ENCODE measurements at places on chromosomes 6 and 20.

GRCh38 chr6:24935366-24936152 is at the start of gene RIPOR2:
Gene RIPOR2 (minus strand): TSS chr6:24935960. CDS start chr6:24935898, 62 bp downstream.
- DNase-seq = peak; percentile 53

DNA sequence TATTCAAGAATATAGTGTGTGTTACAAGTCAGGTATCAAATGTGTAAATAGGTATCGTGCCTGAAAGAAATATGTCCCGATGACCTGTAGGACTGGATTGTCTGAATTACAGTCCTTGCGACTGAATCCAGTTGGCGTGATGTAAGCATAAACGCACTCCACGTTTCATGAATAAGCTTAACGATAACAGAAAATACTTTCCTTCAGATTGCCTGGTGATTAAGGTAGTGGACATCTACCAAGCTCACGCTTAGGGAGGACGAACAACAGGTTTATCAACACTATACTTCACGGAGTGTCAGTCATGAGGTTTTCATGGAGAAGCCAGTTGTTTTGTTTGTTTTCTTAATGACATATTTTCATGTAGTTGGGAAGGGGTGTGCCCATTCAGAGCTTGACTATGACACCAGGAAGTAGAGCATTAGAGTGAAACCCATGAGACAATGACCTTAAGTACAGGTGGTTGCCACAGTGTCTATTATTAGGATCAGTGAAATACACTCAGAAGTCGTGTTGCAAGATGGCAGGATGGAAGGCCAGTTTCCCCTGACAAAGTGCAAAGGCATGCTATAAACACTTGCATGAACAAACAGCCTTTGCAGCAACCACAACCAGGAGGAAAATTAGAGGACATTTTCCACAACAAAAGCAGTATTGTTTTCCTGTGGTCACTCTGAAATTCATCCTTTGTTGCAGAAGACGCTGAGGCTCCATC is 305.8 kb upstream of the PRDM1 start:
- DNase-seq = no peak

- DNase-seq = no peak
Measured at GRCh38 chr6:166848979-166849748, 107.2 kb downstream of the RNASET2 start.

DNA sequence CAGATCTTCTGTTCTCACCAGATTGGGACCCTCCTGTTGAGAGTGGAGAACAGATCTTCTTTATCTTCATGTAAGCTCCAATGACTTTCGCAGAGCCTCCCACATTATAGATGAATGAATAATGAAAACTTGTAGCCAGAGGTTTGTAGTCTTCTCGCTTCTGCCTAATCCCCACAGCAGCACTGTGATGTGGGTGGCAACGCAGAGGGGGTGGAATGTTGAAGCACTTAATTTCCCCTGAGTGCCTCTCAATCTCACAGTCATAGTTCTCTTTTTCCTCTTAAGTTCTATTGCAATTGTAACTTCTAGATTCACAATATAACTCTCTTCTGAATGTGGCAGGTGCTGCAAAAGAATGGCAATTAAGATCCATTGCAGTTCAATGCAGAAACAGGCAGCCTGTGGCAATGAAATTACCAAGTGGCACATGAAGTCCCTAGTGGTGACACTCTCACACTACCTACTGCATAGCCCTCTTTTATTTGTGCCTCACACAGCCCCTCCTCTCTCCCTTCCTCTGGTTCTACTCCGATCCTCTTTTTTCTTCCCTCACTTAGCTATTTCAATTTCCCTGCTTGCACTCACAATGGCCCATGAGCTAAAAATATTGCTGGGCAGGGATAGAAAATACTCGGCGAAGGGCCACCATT is 281.9 kb downstream of the UBE3D start:
- no peak for DNase-seq

GRCh38 chr20:56195946-56196345 is 52.6 kb upstream of the MC3R start:
- DNase-seq = no peak

DNA sequence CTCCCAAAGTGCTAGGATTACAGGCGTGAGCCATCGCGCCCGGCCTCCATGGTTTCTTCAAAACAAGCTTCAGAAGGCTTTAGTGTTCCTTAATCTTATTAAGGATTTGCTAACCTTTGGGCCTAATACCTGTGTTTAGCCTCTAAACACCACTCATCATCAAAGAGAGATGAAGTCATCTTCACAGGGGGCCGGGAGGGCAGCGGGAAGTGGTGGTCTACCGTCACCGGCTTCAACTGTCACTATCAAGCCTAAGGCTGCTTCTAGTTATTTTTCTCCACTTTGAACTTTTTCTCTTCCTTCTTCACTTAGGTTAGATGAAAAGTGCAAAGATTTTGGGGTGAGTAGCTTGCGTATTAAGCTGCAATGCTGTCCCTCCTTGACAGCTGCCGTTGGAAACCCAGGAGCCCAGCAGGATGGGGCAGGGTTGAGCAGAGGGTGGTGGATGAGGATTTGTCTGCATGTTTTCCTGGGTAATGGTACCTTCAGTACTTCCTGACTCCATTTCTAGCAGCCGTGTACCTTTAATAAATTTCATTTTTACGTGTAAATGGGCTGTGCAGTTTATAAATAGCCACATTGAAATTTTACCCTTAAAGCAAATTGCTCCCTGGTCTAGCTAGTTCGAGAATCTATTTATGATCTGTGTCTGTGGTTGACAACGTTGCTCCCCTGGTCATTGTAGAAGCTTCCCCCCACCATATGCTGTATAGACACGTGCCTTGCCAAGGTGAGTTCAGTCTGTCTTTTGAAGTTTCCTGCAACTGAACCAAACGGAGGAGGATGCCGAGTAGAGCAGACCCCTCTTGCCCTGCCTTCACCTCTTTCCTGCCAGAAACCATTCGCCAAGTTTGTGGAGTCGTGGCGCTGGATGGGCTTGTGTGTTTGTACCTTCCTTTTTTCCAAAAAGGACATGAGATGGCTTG is 64.8 kb downstream of the SYNJ2 start:
- DNase-seq = no peak

DNA sequence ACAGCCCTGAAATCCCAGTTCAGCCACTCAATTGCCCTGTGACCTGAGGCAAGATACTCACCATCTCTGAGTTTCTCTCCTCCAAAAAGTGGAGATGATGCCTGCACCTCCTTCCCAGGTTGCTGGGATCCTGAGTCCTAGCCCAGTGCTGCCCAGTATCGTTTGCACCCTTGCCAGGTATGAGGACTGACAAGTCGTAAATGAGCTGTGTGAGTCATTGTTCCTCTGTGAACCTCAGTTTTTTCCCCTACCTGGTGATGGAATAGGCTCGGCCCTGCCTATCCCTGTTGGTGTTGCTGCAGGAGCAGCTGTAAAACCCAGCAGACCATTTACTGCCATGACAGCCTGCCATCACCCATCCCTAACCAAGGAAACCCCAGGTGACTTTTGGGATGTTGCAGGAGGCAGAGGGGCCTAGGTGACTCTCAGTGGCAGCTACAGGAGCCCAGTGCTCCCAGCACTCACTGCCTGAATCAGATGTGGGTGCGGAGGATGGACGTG is 229.3 kb downstream of the SYNDIG1 start:
- no peak for DNase-seq

DNA sequence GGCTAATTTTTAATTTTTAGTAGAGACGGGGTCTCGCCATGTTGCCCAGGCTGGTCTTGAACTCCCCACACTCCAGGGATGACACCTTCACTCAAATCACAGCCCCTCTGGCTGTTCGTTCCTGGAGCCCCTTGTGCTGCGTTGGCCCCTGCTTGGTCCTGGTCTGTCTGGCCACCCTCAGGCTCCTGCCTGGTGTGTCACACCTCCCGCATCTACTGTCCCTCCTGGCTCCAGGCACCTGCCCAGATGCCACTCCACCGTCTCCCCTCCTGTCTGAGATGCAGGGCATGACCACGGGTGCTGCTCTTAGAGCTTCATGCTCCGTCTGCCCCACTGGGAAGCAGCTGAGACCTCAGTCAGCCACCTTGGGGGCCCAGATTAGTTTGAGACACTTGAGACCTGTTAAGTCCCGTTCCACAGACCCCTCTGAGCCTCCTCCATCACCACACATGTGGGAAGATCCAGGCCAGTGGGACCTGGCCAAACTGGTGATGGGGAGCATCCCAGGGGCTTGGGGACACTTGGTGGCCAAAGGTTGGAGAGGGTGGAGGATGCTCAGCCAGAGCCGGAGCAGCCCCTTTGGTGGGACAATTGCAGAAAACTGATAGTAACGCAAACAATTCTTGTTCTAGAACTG is 21.9 kb upstream of the NPBWR2 start:
- DNase-seq = no peak

- DNase-seq = no peak
Measured at GRCh38 chr6:3389390-3390167, 67.3 kb downstream of the SLC22A23 start.

DNA sequence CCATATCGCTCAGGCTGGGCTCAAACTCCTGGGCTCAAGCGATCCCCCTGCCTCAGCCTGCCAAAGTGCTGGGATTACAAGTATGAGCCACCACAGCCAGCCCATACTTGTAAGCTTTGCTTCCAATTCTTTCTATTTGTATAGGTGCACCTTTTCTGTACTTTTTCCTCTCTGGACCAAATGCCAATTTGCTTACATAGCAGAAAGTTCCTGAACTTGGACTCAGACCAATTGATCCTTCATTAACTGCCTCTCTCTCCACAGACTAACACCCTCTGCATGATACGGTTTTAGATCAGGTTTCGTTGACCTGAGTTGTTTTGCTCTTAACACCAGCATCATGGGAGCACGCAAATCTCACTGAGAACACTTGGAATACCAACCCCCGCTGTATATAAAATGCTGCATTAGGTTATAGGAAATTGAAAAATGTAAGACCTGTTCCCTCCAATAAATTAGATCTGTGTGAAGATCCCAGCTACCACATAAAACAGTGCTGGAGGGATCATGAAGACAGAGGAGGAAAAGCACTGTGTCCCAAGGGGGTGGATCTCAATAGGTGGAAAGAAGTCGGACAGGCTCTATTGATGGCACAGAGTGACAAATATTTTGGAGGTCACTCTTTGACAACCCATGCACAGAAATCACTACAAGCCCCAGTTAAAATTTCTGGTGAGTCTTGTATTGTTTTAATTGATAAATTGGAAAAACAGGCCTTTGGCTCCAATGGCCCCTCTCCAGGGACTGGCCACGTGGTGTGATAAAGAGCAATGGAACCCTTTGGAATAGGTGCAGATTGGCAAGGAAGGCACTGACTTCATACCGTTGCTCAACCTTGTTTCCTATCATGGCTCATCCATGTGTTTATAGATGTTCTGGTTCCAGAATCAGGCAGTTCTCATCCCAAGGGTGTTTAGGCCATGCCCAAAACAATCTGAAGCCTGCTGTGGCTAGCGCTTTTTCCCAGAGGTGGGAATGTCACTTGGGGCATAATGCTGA is 51.2 kb downstream of the ISM1 start:
- no peak for DNase-seq

- no peak for DNase-seq
Measured at GRCh38 chr20:1297486-1297885, 31.4 kb downstream of the SNPH start.

DNA sequence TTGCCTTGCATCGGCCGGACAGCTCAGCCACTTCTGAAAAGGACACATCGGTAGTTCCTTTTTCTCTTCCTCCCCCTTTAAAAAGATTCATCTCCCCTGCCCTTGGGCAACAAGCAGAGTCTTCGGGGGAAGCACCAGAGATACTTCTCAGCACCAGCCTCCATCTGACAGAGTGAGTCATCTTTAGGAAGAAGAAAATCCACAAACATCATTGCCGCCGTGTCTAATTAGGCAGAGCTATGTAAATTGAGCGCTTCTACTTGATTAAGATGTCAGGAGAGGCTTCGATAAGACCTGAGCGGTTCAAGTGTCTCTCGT is 186.4 kb downstream of the TAF4 start:
- no peak for DNase-seq

GRCh38 chr6:157879034-157879872 is 56.2 kb downstream of the SNX9 start:
- DNase-seq = no peak

- no peak for DNase-seq
Measured at GRCh38 chr6:104813552-104813951, 46.2 kb downstream of the HACE1 start.

DNA sequence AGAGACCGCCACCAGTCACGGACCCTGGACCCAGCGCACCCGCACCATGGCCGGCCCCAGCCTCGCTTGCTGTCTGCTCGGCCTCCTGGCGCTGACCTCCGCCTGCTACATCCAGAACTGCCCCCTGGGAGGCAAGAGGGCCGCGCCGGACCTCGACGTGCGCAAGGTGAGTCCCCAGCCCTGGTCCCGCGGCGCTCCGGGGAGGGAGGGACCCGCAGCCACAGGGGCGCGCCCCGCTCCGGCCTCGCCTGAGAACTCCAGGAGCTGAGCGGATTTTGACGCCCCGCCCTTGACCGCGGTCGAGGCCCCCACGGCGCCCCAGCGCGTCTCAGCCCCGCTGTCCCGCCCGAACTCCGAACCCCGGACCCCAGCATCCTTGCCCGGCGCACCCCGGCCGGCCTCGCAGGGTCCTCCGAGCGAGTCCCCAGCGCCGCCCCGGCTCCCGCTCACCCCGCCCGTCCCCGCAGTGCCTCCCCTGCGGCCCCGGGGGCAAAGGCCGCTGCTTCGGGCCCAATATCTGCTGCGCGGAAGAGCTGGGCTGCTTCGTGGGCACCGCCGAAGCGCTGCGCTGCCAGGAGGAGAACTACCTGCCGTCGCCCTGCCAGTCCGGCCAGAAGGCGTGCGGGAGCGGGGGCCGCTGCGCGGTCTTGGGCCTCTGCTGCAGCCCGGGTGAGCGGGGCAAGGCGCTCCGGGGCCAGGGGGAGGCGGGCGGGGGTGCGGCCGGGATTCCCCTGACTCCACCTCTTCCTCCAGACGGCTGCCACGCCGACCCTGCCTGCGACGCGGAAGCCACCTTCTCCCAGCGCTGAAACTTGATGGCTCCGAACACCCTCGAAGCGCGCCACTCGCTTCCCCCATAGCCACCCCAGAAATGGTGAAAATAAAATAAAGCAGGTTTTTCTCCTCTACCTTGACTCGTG is at the start of gene OXT:
Gene OXT, plus strand, starts transcription at position 11 of the 920 bp plus-strand sequence. Its CDS starts 36 bp downstream, at position 47.
- peak; percentile 44 for DNase-seq

DNA sequence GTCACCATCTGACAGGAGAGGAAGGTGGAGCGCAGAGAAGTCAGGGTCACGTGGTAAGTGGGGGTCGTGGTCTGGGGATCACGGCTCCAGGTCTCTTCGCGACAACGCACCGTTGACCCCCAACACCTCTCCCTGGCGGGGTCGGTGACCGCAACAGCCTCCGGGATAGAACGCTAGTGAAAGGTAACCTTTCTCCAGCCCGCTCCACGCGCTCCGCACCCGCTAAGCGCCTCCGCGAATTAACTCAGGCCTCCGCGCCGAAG is 600 bp upstream of the SYNJ2 start:
- no peak for DNase-seq

GRCh38 chr6:37201726-37202125 is 31.8 kb downstream of the PIM1 start:
- DNase-seq = no peak

- no peak for DNase-seq
Measured at GRCh38 chr6:43741829-43742228, 28.2 kb upstream of the VEGFA start.

- DNase-seq = no peak
Measured at GRCh38 chr6:132142768-132143167, 191.6 kb upstream of the CCN2 start.

DNA sequence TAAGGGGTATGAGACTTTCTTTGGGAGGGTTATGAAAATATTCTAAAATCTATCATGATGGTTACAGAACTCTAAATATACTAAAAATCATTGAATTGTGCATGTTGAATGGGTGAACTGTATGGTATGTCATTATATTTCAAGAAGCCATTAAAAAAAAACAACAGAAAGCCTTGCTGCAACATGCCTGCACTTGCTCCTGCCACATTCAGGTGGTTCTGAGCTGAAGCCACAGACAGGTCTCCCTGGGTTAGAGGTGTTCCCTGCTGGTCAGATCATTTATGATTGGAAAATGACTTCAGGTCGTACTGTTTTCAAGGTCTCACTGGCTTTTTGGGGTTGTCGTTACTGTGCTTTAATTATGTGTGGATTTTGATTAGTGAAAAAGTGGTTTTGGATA is 13.3 kb downstream of the GMPR start:
- DNase-seq = no peak
